GM10248 (cell line): ENCODE measurements at places on chromosomes 3 and 15.

DNA sequence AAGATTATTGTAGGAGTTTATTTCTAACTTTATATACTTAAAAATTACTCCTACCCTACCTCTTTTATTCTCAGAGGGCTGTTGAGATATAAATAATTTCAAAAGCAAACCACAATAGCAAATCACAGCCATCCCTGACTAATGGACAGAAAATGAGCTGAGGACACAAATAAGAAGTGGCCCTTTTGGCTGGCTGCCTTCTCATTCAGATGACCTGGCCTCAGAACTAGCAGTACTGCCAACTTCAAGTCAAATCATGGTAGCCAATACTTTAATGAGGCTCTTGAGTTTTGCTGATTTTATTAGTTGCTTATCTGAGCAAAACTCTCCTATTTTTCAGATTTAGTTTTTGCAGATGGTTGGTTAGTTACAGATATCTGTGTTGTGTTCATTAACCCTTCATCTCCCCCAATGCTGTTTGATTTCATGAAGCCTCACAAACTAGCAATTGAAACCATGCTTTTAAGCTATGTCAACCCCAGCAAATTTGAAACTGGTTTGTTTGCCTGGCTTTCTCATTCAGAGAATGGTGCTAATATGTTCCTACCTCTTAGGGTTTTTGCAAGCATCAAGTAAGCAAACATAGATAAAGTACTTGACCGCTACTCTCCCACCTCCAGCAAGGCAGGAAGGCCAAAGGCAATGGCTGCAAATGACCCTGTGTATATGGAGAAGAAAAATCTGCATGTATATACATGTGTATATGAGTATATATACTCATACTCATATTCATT lies 73.4 kb upstream of the HACD2 start:
- DNase-seq, result no peak

DNA sequence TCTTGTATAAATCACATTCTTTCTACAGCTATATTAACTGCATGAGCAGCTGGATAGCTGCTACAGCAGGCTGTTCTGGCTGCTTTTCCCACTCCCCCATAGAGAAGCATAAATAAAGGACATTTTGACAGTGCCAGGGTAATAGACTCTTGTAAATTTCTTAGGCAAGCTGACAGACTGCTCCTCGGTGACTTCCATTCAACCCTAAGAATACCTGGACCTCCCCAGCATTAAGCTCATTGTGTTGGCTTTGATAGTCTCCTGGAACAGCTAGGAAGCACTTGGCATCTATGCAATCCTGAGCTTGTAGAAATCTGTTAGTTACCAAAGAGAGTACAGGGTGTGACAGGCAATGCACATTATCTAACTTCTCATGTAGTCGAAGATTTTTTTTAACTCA lies 475.4 kb downstream of the AGBL1 start:
- no peak for DNase-seq

DNA sequence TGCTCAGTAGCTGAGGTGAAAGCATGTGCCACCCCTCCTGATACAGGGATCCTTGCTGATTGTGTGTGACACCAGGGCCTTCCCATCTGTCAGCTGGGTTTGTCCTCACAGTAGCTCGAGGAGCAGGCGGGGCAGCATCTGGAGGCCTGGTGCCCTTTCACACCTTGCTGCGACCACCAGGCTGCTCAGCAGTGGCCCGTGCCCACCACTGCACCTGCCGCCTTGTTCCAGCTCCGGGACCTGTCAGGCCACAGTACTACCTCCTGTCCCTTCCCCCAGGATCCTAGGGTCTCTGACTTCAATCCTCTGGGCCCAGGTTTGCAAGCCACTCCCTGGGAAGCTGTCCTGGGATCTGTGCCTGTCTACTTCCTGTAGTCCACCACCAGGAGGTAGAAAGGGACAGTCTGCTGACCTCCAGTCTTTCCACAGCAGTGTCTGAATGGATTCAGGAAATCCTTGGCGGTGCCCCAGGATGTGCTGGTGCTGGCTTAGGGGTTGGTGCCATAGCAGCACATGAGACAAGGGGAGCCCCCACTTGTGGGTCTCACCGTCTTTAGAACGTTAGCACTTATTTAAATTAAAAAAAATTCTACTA lies 27.5 kb downstream of the APBA2 start:
- DNase-seq, result no peak

DNA sequence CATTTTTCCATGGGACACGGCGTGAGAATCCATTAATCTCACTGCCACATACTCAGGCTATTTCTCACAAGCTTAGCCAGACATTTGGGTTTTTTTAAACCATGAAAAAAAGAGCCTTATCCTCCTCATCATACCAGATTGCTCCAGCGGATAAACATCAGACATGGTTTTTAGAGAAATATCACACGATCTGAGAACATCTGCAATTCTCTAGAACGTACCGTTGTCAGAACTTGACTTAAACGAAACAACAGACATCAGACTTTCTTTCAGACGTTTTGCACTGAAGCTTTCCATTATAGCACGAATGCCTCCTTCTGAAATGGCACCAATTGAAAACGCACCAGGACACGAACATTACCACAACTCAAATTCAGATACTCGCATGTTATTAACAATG lies 744.2 kb upstream of the CFAP20DC start:
- DNase-seq, result no peak

- no peak for DNase-seq
These were observed 246.9 kb upstream of the THRB start for GRCh38 chr3:24741506-24741905.

GRCh38 chr3:187041362-187042307 lies 97.7 kb downstream of the RPL39L start:
- peak; percentile 29 for DNase-seq

GRCh38 chr3:43473244-43473643 lies 148.6 kb downstream of the ANO10 start:
- DNase-seq, result no peak

DNA sequence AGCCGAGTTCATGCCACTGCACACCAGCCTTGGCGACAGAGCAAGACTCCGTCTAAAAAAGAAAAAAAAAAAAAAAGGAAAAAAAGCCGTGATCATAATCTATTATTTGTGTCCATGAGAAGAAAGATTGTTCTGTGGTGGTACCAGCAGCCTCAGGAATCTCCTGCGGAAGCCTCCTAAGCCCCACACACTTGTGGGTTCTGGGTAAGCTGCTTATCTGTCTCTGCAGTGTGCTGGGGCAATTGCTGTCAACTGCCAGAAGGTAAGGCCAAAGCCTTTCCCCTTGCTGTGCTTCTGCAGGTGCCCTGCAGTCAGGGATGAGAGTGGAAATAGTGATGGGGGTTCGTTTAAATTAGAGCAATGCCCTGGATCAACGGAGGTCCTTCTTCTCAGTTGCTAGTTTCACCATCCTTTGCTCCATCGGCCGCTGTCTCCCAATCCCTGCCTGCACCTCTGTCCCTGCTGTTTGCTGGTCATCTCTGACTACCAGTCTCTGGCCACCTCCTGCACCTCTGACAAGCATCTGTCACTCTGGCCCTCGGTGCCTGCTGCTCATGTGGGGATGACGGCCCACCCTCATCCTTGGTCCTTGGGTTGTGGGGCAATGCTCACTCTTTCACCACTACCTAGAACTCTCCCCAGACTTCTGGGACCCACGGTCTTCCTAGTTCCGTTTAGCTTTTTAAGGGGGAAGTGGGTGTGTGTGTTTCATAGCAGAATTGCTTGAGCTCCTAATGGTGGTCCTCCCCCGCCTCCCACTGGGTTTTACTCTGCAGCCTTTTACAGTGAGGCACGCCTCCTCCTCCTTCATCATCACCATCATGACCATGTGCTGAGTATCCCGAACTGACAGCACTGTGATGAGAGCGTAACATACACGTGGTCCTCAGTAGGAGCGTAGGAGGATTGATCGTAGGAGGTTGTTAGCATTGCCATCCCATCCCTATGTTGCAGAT lies 25.5 kb downstream of the CHRD start:
- DNase-seq, result no peak

DNA sequence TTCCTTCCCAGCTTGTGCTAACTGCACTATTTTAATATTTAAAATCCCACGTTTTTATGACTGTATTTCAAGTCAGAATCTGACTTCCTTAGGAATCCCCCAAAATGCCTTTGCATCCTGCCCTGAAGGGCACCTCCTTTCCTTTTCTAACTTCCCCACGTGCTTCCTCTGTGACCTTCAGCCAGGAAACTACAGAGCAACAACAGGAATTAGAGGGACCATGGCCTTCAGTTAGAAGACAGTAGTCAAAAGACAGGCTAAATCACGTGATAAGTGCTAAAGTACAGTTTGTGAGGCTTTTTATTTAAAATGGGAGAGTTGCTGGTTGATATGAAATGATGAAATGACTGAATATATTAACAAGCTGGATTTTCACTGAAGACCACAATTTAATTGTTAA lies 11.8 kb upstream of the ABHD10 start:
- no peak for DNase-seq

DNA sequence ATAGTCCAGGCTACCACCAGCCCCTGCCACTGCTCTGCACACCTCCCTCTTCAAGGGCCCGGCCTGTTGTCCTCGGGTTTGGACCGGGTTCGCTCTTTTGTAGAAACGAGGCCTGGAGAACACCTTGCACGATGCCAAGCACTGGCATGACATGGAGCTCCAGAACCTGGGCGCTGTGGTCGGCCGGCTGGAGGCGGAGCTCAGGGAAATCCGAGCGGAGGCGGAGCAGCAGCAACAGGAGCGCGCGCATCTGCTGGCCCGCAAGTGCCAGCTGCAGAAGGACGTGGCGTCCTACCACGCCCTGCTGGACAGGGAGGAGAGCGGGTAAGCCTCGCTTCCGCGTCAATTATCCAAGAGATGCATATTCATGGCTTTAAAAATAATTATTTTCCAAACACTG lies 72.4 kb downstream of the BFSP2 start:
- DNase-seq, result no peak

DNA sequence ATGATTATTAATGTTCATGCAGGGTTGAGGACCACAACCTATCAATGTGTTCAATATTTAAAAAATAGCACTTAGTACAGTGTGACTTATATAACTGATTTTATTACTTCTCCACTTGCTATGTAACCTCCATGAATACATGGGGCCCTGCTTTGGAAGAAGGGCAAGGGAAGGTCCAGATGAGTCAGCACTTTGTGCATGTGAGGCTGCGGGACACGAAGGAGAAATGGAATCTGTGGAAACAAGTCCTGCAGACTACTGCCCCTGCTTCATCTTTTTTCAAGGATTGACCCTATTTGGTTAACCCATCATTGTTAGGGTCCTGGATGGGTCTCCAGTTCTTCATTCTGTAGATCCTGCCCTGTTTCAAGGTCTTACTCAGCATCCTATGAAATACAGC lies 1.6 kb downstream of the NXPE3 start:
- no peak for DNase-seq
